ENCODE measurements at places on chromosomes 12 and 14.

DNA sequence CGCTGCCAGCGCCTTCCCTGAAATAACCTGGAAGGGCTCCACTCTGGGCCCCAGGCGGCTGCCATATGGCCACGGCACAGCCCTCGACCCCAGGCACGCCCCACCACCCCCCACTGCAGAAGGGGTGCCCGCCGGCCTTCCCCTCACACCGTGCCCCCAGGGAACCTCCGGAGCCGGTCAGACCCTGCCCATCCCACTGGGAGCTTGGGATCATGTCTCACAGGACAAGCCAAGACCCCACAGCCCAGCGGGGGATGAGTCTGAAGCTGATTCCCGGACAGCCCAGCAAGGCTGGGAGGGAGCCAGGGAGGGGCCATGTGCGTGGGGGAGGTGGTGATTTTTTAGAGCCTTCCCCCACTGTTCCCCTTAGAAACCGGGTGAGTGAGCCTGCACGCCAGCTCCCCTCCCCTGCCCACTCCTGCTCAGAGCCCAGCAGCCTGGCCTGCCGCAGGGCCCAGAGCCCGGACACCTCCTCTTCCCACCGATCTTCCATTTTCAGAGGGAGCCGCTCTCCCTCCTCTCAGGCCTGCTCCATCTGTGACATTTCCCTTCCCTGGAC is 1.4 kb downstream of the RIMBP2 start:
- no peak for DNase-seq

- DNase-seq = no peak
These were observed 4.0 kb upstream of the PCED1B start for GRCh38 chr12:47075192-47076084.

DNA sequence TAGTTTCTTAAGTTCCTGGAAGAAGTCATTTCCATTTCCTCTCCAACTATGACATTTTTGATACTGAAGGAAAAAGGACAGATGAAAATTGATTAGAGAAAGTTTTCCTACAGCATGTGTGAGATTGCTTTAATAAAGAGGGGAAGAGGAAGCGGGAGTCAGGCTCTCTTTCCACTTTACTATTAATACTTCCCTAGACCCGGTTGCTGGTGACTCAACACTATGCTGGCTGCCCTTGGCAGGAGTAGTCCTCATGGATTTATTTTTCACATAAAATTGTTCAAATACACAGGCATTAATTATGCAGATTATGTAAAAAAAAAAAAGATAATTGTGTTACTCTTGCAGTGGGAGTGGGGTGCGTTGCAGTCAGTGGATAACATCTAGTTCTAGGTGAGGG is 293.4 kb downstream of the EGLN3 start:
- no peak for DNase-seq

DNA sequence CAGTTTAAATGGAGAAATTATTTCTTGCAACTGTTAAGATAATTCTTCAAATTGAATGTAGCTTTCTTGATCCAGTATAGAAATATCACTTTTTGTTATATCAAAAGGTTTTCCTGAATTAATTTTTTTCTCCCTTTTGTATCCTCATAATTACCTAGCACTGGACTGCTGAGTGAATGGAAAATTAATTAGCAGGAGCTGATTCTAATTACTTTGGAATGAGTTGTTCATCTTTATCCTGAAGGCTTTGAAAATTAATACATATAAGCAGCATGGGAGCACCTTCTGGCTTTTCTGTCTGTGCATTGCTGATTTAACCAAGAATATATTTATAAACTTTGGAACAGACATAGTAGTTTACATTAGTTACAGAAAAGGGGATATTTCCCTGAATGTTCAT is 307.6 kb upstream of the GARIN2 start:
- no peak for DNase-seq

- no peak for DNase-seq
These were observed 115.4 kb upstream of the FOXG1 start for GRCh38 chr14:28651148-28651547.

DNA sequence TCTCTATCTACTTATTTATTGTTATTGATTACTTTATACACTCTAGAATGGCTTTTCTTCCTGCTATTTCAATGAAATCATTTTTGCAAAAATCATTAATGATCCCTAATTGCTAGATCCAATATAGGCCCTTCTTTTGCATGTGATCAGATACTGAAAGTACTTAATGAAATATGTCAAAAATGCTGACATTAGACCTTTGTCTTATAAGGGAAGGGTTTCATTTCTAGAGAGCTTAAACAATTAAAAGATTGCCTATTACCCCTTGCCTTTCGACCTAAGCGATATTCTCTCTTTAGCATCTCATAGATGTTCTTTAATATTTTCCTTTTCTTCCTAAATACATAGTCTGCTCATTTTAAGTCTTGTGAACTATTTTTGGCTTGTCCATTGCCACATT is 101.1 kb downstream of the KTN1 start:
- no peak for DNase-seq

All from activated CD4-positive, alpha-beta T cell treated with anti-CD3 and anti-CD28 coated beads for 1 hour (primary cell).